ENCODE measurements at places on chromosomes 12 and 14.

- DNase-seq = no peak
Observed at GRCh38 chr12:25785134-25785533, 173.3 kb upstream of the RASSF8 start.

GRCh38 chr12:114684098-114684869 is at the start of gene TBX3:
Gene TBX3 (minus strand): TSS chr12:114684175. CDS start chr12:114683200, 975 bp downstream.
- DNase-seq = no peak

DNA sequence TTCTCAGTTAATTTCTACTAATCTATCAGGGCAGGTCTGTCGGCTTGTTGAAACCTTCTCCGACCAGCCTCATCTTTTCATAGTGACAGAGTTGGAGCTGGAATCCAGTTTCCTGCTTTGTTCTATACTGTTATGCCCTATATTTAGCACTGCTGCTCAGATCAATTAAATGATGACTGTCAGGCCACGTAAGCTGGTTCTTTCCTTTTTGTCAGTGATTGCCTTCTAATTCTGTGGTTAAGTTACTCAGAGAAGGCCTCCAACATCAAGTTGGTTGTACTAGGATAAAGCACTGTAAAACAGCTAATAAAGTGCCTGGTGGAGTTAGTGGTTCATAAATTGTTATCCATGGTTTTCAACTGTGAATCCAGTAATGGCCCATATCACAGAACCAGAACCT is 22.6 kb downstream of the DERA start:
- no peak for DNase-seq

DNA sequence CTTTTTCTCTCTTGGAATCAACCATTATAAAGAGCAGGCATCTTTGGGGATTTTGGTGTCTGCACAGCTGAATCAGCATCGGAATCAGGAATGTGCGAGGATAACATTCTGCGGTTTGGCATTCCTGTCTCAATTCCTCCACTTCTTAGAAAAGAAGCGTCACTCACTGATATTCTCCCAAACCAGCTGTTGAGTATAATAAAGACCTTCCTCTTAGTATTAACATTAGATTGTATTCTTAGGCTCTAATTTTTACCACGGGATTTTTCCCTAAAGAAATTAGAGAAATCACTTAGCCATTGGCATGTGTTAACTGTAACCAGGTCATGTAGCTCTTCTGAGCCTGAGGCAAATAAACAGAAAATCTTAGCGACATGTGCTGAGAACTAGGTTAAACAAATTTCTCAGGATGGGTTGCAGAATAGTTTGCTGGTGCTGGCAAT is 128.7 kb downstream of the TMX1 start:
- DNase-seq = no peak

- no peak for DNase-seq
Observed at GRCh38 chr12:53624458-53624857, 1.7 kb downstream of the ATF7 start.

- no peak for DNase-seq
Observed at GRCh38 chr12:130456375-130457199, 118.9 kb downstream of the PIWIL1 start.

- no peak for DNase-seq
Observed at GRCh38 chr14:52014601-52015267, 25.4 kb downstream of the RTRAF start.

DNA sequence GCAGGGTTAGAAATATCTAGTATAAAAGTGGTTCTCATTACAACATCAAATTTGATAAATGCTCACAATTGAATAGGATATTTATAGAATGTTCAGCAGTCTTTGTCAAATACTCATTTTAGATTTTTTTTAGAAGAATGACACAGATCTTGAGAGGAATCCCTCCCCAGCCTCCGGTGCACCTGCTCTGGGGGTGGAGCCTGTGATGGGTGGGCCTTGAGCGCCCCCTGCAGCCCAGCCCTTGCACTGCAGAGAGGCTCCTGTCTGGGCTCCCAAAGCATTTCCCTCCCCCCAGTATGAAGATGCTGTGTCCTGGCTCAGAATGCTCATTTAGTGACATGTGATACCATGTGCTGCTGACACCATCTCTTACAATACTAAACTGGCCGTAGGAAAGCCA is 792.3 kb downstream of the TMEM121 start:
- DNase-seq = no peak

GRCh38 chr14:93150227-93151208 is 34.2 kb downstream of the MOAP1 start:
- no peak for DNase-seq

DNA sequence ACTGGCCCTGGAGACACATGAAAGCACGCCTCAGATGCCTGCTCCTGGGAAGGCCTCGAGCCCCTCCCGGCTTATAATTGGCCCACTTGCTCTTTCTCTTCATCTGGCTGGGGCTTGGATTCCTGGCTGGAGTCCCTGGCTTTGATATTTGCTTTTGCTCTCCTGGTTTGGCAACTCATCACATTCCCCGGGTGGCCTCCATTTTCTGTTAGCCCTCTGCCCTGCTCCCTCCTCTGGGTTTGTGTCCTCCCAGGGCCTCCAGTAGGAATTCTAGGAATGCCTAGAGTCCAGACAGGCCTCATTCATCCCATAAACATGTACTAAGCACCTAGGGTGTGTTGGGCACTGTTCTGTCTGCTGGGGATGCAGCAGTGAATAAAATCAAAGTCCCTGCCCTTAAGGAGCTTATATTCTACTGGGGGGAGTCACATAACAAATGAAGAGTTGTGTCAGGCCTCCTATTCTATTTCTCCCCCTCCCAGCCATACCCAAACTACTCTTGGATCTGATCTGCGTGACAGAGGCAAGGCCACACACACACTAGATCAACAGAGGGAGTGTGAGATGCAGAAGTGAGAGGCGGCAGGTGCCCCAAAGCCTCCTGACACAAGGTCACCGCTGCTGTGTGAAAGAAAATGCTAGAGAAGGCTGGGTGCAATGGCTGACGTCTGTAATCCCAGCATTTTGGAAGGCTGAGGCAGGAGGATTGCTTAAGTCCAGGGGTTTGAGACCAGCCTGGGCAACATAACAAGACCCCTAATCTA is 21.3 kb upstream of the TSPAN9 start:
- no peak for DNase-seq

GRCh38 chr12:106527356-106527755 is 55.4 kb upstream of the RFX4 start:
- DNase-seq = no peak

DNA sequence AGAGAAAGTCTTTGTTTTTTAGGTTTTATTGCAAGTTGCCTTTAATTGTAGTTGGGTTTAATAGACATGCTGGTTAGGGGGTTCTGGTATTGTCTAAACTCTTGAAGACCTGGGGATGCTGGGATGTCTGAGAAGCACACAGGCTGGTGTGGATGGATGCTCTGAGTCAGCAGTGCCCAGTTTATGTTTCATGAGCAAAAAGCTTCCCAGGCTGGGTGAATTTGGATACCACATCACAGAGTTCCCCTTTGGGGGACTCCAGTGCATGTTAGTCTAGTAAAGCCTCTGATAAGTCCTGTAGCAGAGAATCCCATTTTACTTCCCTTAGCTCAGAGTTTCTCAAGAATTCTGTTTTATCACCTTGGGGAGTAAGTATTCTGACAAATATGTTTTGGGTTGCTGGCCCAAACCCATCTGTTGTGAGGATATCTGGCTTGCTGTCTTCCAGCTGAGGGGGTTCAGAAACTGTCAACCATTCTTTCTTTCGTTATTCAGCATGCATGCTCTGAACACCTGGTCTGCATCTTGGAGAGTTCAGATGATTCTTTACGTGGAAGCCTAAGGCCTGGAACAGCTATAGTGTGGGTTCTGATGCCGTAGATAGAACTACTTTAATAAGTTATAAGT is 509.1 kb downstream of the VRK1 start:
- no peak for DNase-seq

DNA sequence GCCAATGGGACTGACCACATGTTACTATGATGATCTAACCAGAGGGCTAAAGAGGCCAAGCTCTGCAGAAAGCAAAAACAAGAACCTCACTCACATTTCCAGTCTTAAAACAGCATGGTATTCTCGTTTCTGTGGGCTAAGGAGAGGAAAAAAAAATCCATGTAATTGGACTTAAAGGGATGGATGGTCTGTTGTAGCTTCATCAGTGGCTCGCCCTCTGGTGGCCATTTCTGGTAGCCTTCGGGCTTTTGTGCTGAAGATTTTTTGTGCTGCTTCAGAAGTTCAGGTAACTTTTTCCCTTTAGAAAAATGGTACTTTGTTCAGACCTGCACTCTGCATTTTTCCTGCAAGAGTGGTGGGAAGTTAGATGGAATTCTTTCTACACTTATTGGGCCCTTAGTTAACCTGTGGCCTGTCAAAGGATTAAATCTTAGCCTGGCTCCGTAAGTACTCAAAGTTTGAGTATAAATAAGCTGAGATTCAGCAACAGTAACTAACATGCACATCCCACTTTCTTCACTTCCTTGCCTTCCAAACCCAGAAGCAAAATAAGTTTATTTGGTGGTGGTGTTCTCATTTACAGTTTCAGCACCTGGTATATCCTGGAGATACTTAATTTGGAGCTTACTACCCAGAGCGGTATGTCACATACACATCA is 22.3 kb downstream of the DCAF4 start:
- no peak for DNase-seq

- DNase-seq = no peak
Observed at GRCh38 chr14:85224241-85224640, 305.7 kb upstream of the FLRT2 start.

All from vagina (tissue), 2 donors.